ENCODE measurements at places on chromosomes 5 and 9. TPM values are rescaled to one million over a fixed set of nuclear protein-coding genes. Genes with fewer than 3 reads are reported as not detected.

- DNase-seq = no peak
Measured at GRCh38 chr9:17706347-17706746, 127.5 kb downstream of the SH3GL2 start.

GRCh38 chr9:127567730-127568617 is 44.1 kb upstream of the STXBP1 start:
- DNase-seq = peak; percentile 40

CCDC183 gene
- total RNA-seq = 0.51 TPM

DOCK2 gene
- 0.13 TPM for total RNA-seq

GRCh38 chr9:88106492-88106891 is 31.8 kb downstream of the SPATA31C2 start:
- no peak for DNase-seq

DNA sequence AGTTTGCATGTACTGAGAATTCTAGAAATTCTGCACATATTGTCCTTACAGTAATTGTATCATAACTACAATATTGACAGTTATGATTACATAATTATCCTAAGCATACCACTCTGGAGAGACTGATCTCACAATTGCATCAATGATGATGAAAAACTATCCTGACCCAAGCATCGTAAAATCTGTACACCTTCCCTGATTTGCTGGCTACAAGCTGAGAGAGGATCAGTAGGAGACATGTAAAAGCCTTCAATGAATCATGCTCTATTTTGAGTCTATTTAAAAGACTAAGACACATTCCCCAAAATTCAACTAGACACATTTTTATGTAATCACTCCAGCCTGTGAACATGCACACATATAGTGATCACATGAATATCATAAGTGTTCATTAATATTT is 1833.8 kb downstream of the EFNA5 start:
- DNase-seq = no peak

GRCh38 chr9:81132318-81132717 is 557.0 kb downstream of the TLE1 start:
- DNase-seq = no peak

DNA sequence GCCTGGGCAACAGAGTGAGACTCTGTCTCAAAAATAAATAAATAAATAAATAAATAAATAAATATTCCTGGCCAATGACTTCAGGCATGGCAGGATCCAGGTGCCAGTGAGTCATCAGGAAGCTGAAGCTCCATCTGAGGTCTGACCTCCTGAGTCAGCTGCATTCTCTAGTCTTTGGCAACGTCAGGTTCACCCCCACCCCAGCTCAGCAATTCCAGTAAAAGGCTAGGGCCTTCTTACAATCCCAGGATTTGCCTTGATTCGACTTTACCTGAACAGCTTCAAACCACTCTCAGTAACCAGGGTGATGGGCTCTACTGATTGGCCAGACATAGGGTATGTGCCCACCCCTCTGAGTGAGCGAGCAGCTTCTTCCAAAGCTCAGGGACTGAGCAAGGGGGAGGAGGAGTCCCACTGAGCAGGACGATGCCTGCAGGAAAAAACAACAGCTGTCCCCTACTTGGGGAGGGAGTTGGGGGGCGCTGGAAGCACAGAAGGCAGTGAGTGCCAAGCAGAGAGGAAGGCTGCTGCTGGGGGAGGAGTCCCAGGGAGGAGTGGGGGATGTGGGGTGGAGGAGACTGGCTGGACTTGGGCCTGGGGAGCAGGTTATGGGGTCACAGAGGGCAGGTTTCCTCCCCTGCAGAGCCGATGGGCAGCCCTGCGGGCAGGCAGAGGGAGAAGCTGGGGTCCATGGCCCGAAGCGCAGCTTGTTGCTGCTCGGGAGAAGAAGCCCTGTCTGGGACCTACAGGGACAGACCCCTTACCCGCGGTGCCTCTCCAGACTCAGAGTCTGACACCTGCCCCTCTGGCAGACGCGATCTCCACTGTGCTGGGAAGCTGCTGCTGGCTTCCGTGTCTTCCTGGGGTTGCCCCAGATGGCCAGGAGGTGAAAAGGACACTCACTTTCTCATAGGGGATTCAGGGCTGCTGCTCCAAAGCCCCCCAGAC is 25.9 kb upstream of the UNC5A start:
- DNase-seq = peak; percentile 88

- no peak for DNase-seq
Measured at GRCh38 chr9:94802793-94803192, 76.3 kb downstream of the AOPEP start.

GRCh38 chr9:85610074-85610860 is 131.5 kb downstream of the AGTPBP1 start:
- peak; percentile 72 for DNase-seq

- peak; percentile 63 for DNase-seq
Measured at GRCh38 chr5:68285851-68286611, 70.5 kb downstream of the PIK3R1 start.

DNA sequence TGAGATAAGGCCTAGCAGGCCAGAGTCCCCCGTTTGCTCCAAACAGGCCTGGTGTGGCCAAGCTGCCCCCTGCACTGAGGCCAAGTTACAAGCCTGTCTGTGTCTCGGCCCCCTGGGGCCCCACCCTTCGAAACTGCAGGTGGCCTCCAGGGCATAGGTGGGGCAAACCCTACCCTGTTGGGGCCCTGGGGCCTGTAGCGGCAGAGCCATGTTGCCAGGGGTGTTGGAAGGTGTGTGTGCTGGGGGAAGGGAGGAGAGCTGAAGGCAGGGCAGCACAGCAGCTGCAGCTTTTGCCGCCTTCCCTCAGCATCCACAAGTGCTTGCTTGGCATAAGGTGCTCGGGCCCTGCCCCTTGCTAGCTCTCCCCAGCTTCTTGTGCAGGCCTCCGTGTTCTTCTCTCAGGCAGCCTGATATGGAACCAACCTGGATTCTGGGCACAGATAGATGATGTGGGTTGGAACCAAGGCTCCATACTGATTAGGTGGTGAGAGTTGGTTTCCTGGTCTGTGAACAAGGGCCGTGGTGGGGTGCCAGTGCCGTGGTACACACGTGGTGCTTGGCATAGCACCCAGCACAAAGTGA is 12.7 kb downstream of the IRF1 start:
- DNase-seq = no peak

GRCh38 chr5:2897276-2897961 is 145.9 kb upstream of the IRX2 start:
- DNase-seq = no peak

DNA sequence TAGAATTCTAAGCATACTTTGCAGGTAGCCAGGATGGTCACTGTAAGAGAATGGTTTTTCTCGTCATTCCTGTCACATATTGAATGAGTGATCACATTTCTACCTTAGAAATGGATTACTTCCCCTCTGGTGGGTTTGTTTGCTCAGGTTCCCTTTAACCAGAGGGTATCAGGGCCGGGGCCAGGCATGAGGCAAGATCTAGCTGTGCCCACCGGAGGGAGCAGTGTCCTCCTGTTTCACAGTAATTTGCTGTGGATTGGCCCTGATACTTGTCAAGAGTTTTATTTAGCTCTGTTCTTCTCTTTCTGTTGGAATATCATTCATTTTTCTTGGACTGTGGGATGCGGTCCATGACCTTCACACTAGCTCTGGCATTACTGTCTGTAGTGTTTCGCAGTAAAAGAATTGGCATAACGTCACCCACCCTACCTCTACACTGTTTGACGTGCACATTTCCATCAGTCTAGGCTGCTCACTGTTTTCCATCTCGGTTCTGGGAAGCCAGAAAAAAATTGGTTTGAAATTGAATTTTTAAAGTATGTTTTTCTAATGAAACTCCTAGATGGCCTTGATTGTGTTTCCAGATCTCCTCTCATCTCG is 42.4 kb upstream of the ZBED3 start:
- peak; percentile 42 for DNase-seq

GRCh38 chr5:142014911-142015584 is 2.2 kb upstream of the GNPDA1 start:
- DNase-seq = peak; percentile 17

GRCh38 chr9:116933251-116933650 is 246.1 kb downstream of the TRIM32 start:
- no peak for DNase-seq

SLC34A1 gene
- total RNA-seq = not detected

GRCh38 chr9:133707763-133708245 is 30.3 kb downstream of the SARDH start:
- DNase-seq = no peak

LEAP2 gene
- total RNA-seq = 0.13 TPM

GRCh38 chr5:164727012-164727411 is 1221.6 kb downstream of the MAT2B start:
- DNase-seq = no peak

DNA sequence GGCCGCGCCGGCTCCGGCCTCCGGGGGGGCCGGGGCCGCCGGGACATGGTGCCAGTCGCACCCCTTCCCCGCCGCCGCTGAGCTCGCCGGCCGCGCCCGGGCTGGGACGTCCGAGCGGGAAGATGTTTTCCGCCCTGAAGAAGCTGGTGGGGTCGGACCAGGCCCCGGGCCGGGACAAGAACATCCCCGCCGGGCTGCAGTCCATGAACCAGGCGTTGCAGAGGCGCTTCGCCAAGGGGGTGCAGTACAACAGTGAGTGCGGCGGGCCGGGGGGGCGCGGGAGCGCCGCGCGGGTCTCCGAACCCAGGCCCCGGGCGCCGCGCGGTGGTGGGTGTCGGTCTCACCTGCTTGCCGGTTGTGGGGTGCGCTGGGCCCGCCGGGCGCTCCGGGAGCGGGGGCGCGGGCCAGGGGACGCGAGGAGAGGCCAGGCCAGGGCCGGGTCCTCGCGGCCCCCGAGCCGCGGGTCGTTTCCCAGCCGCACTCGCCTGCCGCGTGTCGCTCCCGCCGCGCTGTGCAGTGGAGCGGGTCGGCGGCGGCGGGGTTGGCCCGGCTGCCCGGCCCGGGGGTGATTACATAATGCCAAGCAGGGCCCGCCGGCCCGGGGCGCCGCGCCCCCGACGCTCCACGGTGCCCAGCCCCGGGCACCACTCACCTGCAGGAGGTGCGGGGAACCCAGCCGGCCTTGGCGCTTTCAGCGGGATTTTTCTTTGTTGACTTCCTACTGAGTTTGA is 492 bp downstream of the RABL6 start:
- peak; percentile 38 for DNase-seq

GRCh38 chr5:13946111-13946510 is 1.6 kb upstream of the DNAH5 start:
- no peak for DNase-seq

IRGM gene
- not detected for total RNA-seq

SPOUT1 gene
- total RNA-seq = 18.1 TPM

CCL27 gene
- total RNA-seq = not detected

DNA sequence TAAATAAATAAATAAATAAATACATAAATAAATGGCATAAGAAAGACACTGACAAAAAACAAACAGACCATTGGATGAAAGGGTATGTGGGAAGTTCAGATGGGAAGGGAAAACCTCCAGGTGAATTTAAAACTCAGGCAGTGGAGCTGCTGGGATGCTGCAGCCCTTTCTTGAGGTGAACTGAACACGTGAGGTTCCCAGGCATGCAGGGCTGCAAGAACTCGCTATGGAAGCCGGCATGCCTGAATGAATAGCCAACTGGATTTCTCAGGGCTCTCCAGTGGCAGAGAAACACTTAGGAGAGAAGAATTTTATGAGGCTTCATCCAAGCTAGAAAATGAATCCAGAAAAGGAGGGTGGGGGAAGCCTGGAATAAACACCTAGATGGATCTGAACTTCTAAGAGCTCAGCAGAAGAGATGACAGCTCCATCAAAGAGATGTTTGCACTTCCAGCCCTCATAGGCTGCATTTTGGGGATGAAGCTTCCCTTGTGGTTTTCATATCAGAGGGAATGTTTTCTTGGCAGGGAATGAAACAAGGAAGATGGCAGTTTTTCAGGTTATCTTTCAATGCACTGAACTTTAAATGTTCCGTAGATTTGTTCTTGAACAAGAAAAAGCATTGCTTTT is 224.2 kb upstream of the DAP start:
- no peak for DNase-seq

DNA sequence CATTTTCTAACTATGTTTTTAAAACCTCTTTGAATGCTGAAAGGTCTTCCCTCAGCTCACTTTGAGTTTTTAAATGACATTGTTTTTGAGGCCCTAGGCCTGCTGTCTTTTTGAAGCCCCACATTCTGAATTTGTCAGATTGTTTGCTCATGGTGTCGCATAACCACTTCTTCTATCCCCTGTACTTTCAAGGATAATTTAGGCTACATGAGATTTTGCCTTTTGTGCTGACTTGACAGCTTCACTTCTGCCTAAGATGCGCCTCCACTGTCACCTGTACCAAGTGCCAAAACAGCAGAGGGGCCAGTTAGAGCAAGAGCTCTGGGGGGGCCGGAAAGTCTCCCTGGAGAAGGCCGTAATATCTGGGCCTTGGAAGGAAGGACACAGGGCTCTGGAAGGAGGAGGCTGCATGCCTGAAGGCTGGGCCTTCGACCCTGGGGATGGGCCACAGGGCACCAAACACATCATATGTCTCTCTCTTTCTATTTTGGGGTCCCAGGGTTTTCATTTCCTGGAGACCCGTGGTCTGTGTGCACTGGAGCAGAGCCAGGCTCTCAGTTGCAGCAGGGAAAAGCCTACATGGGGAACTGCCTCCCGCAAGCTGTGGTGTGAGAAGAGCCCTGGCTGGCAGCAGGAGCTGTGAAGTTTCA is 49.1 kb downstream of the NDST1 start:
- no peak for DNase-seq

DNA sequence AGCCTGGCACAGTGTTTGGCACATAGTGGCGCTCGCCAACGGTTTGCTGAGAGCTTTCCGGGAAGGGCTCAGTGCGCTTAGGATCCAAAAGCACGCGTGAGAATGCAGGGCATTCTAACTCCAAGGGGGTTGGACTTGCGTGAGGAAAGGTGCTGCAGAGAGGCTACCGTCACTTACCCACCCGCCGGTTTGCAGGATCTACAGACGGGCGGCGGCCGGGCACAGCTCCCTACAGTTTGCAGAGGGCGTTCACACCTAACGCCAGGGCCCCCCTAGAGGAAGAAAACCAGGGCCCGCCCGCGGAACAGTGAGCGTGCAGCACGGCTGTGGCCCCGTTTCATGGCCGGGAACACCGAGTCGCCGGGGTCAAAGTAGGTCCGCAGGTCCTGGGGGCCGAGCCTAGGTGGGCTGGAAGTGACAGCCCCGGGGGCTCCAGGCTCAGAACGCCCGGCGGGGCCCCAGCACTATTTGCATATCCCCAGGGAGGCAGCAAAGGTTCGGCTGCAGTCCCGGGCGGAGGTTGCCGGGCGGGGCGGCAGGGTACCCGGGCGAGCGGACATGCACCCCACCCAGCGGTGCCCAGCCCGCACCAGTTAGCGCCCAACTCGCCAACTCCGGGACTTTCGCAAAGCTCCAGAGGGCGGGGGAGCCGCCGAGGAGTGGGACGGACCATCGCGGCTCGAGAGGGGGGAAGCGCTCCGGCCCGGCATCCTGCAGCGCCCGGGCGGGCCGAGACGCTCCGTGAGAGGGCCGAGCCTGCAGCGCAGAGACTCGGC is 526 bp upstream of the GALNT10 start:
- peak; percentile 79 for DNase-seq

- no peak for DNase-seq
Measured at GRCh38 chr5:87588316-87588715, 175.6 kb upstream of the CCNH start.

ZNF618 gene
- 6.8 TPM for total RNA-seq

LCN12 gene
- not detected for total RNA-seq

DNA sequence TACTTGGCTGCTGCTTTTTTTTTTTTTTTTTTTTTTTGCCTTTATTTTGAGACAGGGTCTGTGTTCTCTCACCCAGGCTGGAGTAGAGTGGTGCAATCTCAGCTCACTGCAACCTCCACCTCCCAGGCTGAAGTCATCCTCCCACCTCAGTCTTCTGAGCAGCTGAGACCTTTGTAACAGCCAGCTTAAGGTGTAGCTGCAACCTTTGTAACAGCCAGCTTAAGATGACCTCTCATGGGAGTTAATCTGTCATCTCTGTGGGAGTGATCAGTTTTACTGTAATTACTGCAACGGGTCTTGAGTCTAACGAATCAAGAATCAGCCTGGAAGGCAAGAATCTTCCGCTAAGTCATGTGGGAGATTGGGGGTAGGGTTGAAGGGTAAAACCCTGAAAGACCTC is 31.6 kb upstream of the SNX2 start:
- no peak for DNase-seq

MLANA gene
- not detected for total RNA-seq
